ENCODE measurements at places on chromosomes 6 and 20.

GRCh38 chr6:142841915-142842314 is 103.1 kb downstream of the HIVEP2 start:
- DNase-seq: no peak

GRCh38 chr6:21707524-21708319 is 114.2 kb downstream of the SOX4 start:
- no peak for DNase-seq

DNA sequence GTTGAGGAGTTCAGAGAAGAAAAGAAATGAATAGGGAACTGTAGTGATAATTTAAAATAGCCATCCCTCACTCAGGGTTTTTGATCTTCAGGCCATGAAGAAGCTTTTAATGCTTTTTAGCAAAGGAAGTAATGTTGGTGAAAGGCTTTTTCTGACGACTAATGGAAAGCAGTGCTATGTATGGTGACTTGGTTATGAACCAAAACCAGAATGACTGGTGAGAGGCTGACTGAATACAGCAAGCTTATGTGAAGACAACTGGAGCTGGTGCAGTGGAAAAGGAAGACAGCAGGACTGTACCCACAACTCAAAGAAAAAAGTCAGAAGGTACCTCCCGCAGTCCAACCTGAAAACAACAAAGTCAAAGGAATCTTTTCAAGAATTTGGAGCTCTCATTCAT is 118.8 kb downstream of the PRDM1 start:
- no peak for DNase-seq

- DNase-seq: no peak
Observed at GRCh38 chr6:12952318-12952717, 235.8 kb downstream of the PHACTR1 start.

DNA sequence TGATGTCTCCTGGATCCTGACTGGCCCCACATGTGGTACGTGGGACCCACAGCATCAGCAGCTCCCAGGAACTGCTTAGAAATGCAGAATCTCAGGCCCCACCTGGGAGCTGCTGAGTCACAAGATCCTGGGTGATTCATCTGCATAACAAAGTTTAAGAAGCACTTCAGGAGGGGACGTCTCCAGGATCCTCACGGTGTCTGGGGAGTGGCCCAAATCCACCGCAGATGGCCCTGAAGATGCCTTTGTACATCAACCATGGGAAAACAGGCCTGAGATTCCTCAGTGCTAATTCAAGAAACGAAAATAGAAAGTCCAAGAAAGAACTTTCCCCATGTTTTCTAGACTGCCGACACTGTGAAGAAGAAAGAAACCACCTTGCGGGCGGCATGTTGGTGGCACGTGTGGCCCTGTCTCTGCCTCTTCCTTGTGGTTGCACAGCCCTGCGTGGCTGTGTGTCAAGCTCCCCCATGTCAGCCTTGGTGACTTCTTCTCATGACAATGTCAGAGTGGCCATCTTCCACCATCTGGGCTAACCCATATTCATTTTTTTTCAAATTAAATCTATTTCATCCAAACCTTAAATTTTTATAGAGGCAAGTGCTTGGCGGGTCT is 26.1 kb downstream of the RRBP1 start:
- DNase-seq: no peak
